ENCODE measurements at places on chromosomes 3 and 15. TPM values are rescaled to one million over a fixed set of nuclear protein-coding genes. Genes with fewer than 3 reads are reported as not detected.

DNA sequence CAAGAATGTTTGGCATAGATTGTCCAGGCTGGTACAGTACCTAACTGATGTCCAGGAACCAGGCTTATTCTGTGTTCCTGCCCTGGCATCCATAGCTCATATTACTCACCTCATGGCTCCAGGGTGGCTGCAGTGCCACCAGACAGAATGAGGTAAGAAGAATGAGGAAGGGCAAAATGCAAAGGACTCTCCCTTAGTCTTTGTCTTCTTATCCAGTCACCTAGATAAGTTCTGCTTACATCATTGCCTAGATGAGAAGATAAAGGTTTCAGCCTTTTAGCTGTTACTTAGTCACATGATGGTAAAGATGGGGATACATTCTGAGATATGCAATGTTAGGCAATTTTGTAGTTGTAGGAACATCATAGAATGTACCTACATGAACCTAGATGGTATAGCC is 45.8 kb downstream of the CHP1 start:
- DNase-seq = no peak

DNA sequence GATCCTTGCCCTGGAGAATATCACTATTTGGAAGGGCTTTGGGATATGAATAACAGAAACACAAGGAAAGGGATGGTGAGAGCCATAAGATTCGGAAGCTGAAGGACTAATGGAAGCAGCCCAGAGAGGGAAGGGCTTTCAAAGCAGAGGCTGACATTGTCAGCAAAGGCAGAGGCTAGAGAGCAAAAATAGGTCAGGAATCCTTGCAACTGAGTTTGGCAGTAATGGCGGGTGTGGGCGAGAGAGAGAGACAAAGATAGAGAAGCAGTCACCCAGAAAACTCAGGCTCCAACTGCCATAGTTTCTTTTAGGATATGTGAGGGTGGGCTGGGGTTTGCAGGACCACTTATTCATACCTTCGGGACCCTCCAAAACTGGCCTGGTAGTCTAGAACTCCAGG is 248.6 kb downstream of the OPA1 start:
- DNase-seq = no peak

DNA sequence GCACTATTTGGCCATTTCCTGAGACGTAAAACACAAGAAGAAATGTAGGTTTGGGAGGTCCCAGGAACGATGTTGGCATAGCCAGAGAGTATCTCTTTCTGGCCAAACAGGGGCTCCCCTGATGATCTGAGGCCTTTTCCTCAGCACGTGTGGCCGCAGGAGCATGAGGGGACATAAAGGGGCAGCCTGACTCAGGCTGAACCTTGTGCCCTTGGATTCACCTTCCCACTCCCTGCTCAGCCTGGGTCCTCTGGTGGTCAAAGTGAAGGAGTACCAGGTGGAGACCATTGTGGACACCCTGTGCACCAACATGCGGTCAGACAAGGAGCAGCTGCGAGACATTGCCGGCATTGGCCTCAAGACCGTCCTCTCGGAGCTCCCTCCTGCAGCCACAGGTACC is 10.6 kb downstream of the CAND2 start:
- no peak for DNase-seq

- no peak for DNase-seq
Observed at GRCh38 chr15:94383041-94383440, 151.7 kb downstream of the MCTP2 start.

- DNase-seq = no peak
Observed at GRCh38 chr15:78034495-78035191, 42.9 kb downstream of the TBC1D2B start.

Gene CACNA1D
- polyA plus RNA-seq = 0.18 TPM

Gene SNX22
- 0.07 TPM for polyA plus RNA-seq

Gene TGM5
- polyA plus RNA-seq = not detected

Gene USP50
- polyA plus RNA-seq = not detected

Gene USP3
- 17.2 TPM for polyA plus RNA-seq
